ENCODE measurements at places on chromosomes 7 and 10. TPM values are rescaled to one million over a fixed set of nuclear protein-coding genes. Genes with fewer than 3 reads are reported as not detected.

DNA sequence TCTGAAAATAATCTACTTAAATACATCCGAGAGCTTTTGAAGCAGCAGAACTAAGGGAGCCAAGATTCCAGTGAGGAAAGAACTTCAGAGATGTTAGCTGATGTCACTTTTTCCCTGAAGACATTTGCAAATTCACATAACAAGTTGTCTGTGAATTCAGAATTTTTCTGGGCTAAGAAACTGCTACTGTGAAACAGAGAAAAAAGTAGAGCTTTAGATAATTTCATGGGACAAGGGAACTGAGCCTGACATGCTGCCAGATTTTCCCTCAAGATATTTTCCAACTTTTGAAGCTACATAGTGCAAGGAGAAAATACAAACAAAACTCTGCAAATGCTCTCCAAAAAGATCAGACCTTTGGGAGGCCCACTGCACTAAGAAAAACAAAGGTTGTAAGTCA, 484.2 kb downstream of the ANKRD7 start:
- DNase-seq: no peak

GRCh38 chr10:103166523-103166922, 26.5 kb downstream of the NT5C2 start:
- no peak for DNase-seq

FIS1 gene
- 177 TPM for total RNA-seq

GRCh38 chr7:6443372-6443941, 4.3 kb downstream of the DAGLB start:
- peak; percentile 60 for DNase-seq

PKD2L1 gene
- not detected for total RNA-seq
